Stimulated activated CD4-positive, alpha-beta T cell treated with anti-CD3 and anti-CD28 coated beads, TNF-alpha, amount 100 ng/mL, for 1 hour (primary cell): ENCODE measurements at places on chromosomes 6 and 20.

DNA sequence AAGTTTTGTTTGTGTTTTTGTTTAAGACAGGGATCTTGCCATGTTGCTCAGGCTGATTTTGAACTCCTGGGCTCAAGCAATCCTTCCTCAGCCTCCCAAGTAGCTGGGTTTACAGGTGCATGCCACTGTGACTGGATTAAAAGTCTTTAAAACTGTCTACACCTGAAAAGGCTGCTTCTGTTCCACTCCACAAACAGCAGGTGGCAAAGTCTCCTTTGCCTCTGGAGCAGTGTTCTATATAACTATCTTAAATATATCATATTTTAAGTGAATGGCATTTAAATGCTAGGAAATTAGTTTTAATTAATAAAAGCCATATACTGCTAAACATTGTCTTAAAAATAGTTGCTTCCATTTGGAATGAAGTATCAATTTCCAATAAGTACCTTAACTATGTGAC lies 89.2 kb upstream of the BCLAF1 start:
- no peak for DNase-seq

DNA sequence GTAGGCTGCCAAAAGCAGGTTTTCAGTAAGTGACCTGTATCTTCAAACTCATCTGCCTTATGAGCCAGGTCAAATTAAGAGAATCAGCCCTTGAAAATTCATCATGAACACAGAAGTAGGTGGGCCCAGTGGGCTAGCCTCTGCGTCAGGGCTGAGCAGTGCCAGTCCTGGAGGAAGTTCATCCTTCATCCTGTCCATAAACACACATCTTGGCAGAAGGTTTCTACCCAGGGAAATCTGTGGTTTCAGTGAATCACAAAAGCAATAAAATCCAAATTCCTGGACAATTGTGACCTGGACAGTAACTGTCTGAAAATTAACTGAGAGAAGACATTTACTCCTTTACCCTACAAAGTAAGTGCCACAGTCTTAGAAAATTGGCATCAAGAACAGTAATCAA lies 72.4 kb downstream of the ATG5 start:
- DNase-seq = no peak

- DNase-seq = no peak
Observed at GRCh38 chr6:44255871-44256774, 1.2 kb downstream of the SLC35B2 start.

GRCh38 chr6:105034470-105034869 lies 77.6 kb downstream of the LIN28B start:
- DNase-seq = no peak

DNA sequence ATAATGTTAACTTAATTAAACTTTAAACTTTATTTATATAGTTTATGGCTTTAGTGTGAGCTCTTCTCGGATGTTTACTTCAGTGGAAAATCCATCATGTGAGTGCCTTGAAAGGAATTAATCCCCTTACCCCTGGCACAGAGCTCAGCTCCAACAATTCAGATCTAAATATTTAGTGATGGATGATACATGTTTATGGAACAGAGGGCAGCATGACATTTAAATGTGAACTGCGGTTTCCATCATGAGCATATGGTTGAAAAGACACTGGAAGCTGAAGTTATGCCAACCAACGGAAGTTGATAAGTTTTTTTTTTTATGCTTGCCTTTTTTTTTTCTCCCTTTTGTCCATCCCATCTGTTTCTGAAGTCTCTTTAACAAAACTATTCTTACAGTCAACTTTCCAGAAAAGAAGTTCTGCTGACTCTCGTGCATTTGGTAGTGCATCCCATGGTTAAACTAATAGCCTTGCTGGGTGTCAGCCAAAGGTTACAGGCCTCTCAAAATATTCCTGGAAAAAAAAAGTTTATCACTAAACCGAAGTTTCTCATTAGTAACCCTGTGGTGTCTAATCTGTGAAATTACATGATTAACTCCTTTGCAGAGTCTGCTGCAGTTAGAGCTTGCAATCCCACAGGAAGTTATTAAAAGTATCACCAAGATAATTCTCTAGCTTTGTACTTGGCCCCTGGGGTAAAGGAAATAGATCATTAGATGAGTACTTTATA lies 243.9 kb upstream of the TCF21 start:
- no peak for DNase-seq

- no peak for DNase-seq
Observed at GRCh38 chr6:70380252-70380651, 33.1 kb upstream of the FAM135A start.

GRCh38 chr6:111536910-111537527 lies 54.0 kb upstream of the REV3L start:
- DNase-seq = no peak

GRCh38 chr6:20440296-20440695 lies 38.6 kb downstream of the E2F3 start:
- no peak for DNase-seq

- no peak for DNase-seq
Observed at GRCh38 chr6:107697682-107698081, 126.4 kb downstream of the SCML4 start.

DNA sequence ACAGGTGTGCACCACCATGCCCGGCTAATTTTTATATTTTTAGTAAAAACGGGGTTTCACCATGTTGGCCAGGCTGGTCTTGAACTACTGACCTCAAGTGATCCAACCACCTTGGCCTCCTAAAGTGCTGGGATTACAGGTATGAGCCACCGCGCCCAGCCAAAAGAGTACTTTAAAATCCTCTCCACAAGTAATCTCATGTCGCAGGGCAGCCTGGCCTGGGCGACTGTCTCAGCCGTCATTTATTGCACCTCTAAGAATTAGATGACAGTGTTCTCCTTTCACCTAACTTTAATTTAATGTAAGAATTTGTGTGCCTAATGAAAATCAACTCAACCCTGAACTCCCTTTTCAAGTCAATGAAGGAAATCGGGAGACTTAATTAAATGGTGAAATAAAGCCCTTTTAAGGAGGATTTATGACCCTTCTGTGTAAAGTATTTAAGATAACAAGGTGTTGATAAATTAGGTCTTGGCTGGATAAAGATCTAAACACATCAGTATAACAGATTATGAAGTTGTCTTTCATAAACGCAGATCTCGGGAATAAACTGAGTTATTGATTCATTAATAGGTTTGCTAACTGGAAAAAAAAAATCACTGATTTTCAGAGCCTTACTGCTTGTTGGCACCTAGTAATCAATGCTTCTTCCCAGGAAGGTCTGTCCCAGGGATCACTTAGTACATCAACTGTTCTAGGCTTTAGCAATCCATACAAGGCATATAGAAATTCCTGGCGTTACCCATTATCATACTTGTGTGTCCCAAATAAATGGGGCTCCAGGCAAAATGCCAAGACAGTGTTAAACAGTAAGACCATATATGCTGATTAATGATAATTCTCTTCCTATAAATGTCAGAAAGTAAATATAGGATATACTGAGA lies 209.3 kb downstream of the GMDS start:
- DNase-seq = no peak

DNA sequence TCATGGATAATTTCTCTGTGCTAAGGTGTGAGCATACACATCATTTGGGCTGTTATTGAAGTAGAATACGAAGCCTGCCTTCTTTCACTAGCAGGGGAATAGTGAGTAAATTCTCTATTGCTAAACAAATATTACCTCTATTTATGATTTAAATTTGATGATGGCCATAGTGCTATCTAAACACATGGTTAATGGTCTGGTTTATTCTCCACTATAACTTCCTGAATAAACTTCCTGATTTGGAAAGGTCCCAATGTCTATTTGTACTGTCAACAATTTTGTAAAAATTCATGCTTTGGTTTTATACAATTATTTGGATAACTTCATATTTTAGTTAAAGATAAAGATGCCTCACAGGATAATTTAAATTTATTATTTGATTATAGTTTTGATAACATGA lies 400.8 kb downstream of the ARHGAP18 start:
- DNase-seq = no peak

DNA sequence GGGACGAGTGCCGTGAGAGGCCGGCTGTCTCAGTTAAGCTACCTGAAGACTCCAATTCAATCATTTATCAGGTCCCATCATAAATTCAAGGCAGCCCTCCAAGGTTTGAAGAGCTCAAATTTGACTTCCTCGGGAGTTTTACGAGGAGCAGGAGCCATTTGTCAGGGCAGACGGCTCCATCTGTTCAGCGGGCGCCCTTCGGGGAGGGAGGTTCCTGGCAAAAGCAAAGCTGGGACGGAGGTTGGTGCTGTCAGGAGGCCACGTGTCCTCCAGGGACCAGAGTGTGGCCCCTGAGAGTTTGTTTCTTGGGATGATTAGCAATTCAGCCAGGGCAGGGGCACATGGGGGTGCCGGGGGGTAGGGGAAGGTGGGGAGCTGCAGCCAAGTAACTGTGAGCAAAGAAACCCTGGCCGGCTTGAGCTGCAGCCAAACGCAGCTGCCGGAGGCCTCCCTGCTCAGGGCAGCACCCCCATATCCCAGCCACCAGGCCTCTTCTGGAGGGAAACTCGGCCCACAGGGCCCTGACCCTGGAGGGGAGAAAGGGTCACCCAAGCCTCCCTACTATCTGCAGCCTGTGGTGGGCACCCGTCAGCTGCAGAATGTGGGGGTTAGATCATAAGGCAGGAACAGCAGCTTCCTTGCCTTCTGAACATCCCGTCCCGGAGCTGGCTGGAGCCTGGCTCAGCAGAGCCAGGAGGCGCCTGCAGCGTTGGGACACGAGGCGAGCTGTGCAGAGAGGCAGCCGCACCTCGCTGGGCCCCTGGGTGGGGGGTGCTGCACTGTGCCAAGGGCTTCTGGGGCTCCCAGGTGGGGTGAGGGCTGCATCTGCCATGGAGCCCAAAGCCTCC lies 63.6 kb upstream of the GATA5 start:
- no peak for DNase-seq

- no peak for DNase-seq
Observed at GRCh38 chr6:114432400-114432799, 89.6 kb upstream of the HS3ST5 start.

DNA sequence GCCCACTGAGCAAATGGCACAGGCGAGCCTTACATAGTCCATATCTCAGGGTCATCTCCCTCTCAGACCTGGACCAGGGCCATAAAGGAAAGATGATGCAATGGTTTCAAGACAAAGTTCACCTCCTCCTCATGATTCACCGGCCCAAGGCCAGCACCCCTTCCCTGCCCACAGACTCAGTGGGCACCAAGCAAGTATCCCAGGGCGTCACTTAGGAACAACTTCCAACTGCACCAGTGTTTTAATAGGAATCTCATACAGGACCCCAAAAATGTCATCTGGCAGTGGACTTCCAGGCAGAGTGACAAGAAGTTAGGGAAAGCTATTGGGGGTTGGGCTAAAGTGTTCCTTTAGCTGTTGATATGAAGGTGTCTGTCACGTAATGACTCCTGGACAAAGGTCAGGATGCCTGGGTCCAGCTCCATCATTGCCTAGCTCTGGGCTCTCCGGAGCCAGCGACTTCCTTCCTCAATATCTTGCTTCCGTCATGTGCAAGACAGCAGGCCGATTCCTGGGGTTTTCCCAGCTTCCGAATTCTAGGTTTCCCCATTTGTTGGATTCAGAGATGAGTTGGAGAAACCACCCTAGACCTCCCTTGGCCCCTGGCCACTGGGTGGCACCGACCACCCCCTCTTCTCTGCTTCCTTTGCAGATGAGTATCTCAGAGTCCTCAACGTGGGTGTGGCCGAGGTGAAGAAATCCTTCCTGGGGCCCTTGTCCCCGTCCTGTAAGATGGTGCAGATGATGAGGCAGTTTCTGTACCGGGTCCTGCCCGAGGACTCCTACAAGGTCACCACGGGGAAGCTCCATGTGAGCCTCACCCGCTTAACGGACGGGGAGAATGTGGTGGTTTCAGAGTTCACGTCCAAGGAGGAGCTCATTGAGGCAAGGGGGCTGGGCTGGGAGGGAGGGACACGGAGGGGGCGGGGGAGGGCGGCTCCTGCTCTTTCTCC lies 21.1 kb downstream of the PNPLA1 start:
- DNase-seq = no peak

- no peak for DNase-seq
Observed at GRCh38 chr6:155030148-155030720, 35.1 kb downstream of the TIAM2 start.

- no peak for DNase-seq
Observed at GRCh38 chr6:104159045-104159618, 700.6 kb downstream of the HACE1 start.
